ENCODE measurements at places on chromosomes 2 and 18. TPM values are rescaled to one million over a fixed set of nuclear protein-coding genes. Genes with fewer than 3 reads are reported as not detected.

The RGPD4 gene
- 0.26 TPM for total RNA-seq

- DNase-seq, result no peak
Observed at GRCh38 chr2:45904267-45904945, 252.9 kb downstream of the PRKCE start.

The IGFBP2 gene
- 508 TPM for total RNA-seq

The SPATA3 gene
- total RNA-seq, result not detected

The TANK gene
- 50.9 TPM for total RNA-seq

- no peak for DNase-seq
Observed at GRCh38 chr2:149031396-149031795, 7.1 kb upstream of the LYPD6B start.

The NTSR2 gene
- total RNA-seq, result not detected

DNA sequence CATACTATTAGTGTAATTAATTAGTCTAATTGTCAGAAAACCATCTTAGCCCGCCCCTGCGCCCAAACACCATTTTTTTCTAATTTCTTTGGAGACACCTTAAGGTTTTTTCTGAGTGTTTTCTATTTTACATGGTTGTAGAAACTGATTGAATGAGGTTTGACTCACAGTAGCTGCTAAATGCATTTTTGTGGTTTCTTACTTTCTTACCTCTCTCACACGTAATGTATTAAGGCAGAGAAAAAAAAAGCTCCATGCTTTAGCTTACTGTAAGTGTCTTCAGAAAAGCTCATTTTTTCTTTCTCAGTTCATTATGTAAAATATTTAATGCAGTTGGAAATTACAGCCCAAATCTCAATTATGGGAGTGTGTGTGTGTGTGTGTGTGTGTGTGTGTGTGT lies 548.5 kb upstream of the LRRTM4 start:
- no peak for DNase-seq

DNA sequence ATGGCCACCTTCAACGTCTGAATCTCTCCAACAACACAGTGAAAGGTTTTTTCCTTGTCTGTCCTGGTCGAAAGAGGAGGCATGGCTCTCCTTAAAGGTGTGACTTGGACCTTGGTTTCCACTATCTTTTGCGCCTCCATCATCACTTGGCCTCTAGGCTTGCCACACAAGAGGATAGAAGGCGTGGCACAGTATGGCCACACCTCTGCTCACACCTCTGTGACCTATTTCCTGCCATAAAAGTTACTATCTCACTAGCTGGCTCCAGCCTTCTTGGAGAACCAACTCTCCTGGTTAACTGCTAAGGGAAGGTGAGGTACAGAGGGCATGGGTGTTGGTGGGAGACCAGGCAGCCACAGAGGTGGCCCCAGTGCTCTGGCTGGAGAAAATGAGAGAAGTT lies 165.9 kb downstream of the UXS1 start:
- DNase-seq, result no peak

GRCh38 chr18:57188851-57189557 lies 42.1 kb downstream of the BOD1L2 start:
- no peak for DNase-seq

GRCh38 chr2:22282916-22283315 lies 1102.1 kb upstream of the KLHL29 start:
- no peak for DNase-seq

DNA sequence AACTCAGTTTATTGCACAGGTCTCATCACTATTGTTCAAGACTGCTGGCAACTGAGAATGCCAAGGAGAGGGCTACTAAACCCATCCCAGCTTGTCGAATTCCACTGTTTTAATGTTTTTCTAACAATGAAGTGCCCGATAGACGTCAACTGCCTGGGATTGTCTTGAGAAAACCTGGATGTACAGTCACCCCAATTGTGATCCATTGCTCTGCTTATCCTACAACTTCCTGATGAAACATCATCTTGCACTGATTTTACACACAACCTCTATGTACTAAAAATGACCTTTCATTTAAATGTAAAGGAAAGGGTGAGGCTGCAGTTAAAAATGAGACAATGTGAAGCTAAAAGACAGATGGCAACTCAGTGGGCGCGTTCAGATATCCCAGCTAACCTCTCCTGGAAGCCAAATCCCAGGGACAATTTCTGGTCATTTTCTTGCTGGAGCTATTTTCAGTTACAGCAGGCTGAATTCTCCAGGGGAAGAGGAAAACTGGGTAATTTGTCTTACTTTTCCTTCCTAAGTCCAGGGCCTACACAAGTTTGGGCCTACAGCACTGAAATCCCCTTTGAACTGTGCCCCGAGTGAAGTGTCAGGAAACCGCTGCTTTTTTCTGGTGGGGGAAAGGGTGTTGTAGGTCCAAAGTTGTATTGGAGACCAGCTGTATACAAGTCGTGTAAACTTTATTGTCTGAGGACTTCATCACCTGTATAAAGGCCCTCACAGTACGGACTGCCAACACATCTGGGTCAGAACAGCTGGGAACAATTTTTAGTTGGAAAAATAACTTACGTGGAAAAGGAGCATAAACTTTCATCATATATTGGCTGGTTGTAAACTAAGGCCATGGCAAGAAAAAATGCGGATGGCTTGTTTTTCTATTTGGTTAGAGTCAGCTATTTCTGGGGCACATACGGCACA lies 68.9 kb upstream of the LTBP1 start:
- no peak for DNase-seq

The SUMO1 gene
- total RNA-seq, result 53.2 TPM

The DSC3 gene
- 5.1 TPM for total RNA-seq

DNA sequence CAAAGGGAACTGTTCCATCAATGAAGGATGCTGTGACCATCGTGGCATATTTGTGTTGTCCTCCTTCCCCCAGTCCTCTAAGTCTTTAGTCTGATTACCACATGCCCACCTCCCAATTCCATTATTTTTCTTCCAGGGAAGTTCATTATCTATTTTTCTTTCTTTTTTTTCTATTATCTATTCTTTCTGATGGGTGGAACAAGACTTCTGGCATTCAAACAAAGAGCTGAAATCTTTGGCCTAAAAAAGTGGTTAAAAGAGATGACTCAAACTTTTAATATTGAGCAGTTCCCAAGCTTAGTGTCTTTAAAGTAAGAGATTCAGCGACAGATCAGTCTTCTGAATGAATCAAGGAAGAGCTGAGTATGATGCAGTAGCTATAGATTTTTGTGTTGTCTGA lies 66.6 kb downstream of the DIS3L2 start:
- no peak for DNase-seq

- no peak for DNase-seq
Observed at GRCh38 chr2:120396861-120397811, 51.2 kb downstream of the INHBB start.

GRCh38 chr18:50313031-50313607 lies 25.6 kb upstream of the CXXC1 start:
- no peak for DNase-seq
